ENCODE measurements at places on chromosomes 7 and 10.

DNA sequence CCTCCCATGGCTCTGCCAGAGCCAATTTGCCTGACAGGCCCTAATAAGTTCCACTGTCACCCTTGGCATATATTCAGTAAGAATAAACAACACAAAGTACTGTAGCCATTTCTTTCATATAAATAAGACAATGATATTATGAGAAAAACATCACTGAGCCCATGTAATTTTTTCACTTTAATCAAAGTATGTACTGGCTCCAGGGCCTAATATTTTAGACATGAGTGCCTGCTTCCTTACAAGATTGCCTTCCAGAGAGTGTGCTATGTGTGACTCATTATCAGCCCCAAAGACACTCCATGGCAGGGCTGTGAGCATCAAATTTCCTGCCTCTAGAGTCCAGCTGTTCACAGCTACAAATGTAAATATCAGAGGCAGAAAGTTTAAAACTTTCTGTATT, 297.6 kb downstream of the LHFPL3 start:
- no peak for DNase-seq

- DNase-seq = no peak
These were observed 66.6 kb downstream of the VWC2 start for GRCh38 chr7:49839863-49840645.

DNA sequence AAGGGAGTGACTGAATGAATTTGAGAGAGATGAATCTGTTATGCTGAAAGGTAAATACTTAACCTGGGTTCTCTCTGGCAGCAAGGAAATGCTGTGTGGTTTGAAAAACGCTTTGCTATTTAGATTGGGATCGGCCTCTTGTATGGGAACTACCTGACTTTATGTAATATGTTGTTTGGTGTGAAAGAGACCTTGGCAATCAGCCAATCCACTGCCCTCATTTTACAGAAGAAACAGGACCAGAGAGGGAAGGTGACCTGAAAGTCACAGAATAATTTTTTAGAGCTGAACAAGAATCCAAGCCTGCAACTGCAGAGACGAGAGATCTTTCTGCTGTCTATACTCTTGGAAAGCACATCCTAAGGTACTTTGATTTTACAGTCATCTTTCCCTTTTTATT, 1.0 kb downstream of the BUD31 start:
- no peak for DNase-seq

GRCh38 chr7:638256-639011, 88.1 kb upstream of the DNAAF5 start:
- DNase-seq = no peak

DNA sequence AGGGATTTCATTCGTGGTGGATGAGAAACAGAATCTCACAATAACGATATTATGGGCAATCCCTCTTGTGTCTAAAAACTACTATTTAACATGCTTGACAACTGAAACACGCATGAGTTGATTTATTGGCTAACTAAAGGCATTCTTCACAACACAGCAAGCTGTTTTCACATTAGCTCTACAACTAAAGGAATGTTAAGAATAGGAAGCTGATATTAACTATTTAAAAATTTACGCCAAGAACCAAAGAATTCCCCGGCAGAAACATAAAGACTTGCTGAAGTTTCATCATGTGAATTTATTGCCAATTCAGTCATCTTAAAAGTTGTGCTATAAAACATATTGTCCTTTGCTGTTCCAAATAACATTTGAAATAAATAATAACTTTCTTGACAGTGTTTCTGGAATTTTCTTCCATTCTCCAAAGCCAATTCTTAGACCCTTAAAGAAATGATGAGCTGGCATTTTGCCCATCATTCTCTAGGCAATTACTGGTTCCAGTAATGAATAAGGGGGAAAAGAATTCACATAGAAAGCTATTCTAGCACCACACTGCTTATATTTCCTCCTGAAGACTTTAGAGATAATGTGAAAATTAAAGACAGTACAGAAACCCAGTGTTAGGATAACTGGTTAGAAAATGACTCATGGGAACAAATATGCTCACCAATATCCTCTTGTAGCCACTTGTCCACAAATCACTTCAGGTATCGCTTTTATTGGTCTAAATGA, 233.1 kb downstream of the PARD3 start:
- peak; percentile 73 for DNase-seq

GRCh38 chr10:79333513-79333912, 13.8 kb upstream of the PPIF start:
- peak; percentile 42 for DNase-seq

GRCh38 chr7:25262586-25262985, 34.3 kb upstream of the NPVF start:
- DNase-seq = peak; percentile 29

- no peak for DNase-seq
These were observed 104.7 kb downstream of the VWC2 start for GRCh38 chr7:49878089-49878488.

- DNase-seq = no peak
These were observed 21.3 kb downstream of the MSRB2 start for GRCh38 chr10:23116486-23117205.

DNA sequence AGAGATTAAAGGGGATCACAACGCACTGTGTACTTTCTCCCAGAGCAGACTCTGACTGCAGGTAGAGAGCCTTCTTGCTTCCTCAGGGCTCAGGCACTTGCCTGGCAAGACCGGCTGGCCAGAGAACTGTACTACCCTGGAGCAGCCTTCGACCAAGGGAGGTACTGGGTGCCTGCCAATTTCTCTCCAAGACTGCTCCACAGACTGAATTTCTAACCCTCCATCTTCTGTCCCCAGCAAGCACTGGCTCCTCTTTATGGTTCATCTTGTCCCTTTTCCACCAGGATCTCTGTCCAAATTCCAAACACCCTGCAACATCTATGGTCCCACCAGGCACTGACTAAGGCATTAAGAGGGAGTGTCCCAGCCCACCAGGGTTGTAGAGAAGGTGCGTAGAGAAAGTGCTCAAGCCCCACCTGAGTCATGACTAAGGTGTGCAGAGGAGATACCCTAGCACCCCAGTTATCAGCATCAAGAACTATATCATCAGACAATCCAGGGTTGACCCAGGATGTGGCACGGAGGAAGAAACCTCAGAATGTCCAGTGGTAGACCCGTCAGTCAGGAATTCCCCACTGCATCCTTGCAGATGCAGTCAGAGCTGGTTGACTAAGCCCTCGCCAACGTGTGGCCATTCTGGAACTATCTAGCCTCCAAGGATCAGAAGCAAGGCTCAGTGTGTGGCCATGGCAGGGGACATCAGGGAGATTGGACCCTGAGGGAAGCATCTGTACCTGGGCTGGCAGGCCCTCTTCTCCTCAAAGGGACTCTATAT, 60.9 kb upstream of the CAMK2B start:
- DNase-seq = no peak

DNA sequence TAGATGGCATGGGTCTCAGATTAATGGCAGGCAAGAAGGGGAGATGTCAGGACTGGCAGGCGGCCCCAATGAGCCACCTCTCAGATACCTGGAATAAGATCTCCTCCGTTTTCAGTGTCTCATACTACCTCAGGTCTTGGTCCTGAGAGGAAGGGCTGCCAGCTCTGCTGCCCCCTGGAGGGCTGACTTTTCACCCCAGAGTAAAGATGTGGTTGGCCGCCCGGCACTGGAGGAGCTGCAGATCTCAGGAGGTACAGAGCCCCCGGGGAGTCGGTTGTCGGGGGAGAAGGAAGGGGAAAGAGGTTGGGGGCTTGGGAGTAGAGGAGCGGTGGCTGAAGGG, 642 bp upstream of the COL13A1 start:
- peak; percentile 60 for DNase-seq

DNA sequence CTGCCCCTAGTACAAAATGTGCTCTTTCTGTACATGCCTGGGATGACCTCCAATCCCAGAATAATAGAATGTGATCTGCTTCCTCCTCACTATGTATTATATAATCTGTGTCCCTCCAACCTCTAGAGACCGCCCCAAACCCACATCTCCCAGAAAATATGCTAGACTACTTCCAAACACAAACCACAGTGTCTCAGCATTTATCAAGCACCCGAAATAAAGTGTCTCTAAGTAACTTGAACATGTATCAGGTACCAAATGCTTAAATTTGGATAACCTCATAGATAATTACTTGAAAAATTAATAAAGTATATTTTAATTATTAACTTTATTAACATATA, 16.1 kb downstream of the LYZL1 start:
- no peak for DNase-seq

DNA sequence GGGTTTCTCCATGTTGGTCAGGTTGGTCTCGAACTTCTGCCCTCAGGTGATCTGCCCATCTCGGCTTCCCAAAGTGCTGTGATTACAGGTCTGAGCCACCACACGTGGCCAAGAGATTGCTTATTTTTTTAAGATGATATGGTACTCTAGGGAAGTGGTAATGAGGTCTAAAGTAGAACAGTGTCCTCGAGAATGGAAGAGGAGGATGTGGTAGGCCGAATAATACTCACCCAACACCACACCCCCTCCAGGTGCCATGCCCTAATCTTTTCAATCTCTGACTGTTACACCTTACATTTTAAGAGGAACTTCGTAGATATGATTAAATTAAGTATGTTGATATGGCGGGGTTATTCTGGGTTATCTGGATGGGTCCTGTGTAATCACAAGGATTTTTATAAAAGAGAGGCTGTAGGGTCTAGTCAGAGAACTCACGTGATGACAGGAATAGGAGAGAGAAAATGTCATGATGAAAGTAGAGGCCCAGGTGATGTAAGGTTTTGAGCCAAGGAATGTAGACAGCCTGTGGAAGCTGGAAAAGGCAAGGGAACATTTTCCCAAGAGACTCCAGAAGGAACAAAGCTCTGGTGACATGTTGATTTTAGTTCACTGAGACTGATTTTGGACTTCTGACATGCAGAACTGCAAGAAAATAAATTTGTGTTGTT, 29.5 kb downstream of the CDK13 start:
- no peak for DNase-seq

- no peak for DNase-seq
These were observed 25.0 kb downstream of the SORCS3 start for GRCh38 chr10:104666106-104666505.

- no peak for DNase-seq
These were observed 3.9 kb downstream of the DLG5 start for GRCh38 chr10:77922566-77923179.

DNA sequence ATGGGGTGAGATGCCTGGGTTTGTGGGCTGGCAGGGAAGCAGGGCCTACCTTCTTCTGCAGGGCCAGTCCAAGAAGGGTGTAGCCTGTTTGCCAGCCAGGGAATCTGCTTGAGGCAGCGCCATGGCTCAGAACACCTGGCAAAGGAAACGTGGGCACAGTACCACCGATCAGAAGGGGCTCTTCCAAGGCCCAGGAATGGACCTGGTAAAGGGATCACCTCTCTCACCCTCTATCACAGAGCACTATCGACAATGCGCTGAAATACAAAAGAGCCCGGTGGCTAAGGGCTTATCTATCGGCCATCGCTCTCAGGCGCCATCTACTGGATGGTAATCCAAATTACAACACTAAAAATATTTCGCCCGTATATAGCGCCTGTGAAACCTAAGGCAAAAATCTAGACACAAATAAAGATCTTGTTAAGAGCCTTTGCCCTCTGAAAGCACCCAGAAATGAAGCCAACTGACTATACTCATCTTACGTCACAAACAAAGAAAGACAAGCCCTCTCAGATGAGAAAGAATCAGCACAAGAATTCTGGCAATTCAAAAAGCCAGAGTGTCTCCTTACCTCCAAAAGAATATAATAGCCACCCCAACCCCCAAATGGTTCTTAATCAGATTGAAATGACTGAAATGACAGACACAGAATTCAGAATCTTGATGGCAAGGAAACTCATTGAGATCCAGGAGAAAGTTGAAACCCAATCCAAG, 217.8 kb upstream of the HPS1 start:
- DNase-seq = peak; percentile 48

- DNase-seq = no peak
These were observed 34.0 kb downstream of the BRI3 start for GRCh38 chr7:98315318-98315993.

- DNase-seq = peak; percentile 70
These were observed 13.7 kb downstream of the CALML3 start for GRCh38 chr10:5538446-5538845.

GRCh38 chr7:111998326-111998725, 207.9 kb downstream of the DOCK4 start:
- no peak for DNase-seq

GRCh38 chr10:128081720-128082119, 44.5 kb downstream of the MKI67 start:
- peak; percentile 19 for DNase-seq

DNA sequence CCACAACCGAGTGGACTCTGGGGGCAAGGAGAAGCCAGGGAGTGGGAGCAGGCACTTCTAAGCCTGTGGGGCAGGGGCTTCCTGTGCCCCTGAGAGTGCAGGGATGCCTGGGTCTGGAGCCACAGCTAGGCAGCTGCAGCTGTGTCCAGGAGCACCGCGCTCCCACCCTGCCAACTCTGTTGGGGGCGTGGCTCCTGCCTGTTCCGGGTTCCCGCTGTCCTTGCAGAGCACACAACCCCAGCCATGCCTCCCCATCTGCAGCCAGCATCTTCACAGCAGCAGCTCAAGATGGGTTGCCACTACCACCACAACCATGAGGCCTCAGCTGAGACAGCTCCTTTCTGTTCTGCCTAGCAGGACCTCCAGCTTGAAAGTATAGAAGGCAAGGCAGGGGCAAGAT, 8.6 kb downstream of the PAX4 start:
- DNase-seq = no peak

GRCh38 chr10:36492590-36493515, 632.5 kb upstream of the ANKRD30A start:
- peak; percentile 41 for DNase-seq

- no peak for DNase-seq
These were observed 60.4 kb downstream of the MEOX2 start for GRCh38 chr7:15626041-15626440.

DNA sequence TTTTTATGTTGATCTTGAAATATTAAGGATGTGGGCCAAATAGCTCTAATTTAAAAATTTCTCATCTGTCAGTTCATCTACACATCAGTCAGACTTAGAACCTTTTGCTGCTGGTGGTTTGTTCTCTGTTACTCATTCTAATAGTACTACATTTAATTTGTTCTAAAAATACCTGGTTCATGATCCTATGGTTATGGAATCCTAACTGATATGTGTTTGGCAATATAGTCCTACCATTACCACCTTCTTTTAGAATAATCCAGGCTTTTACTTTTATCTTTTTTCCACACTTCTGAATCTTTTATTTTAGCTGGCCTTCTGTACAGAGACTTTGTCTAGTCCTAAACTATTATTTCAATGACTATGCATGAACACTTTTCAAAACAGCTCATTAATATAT, 116.9 kb downstream of the SVOPL start:
- no peak for DNase-seq

- no peak for DNase-seq
These were observed 232.0 kb upstream of the NRP1 start for GRCh38 chr10:33566426-33566825.
